Tongue (tissue), 3 donors: ENCODE measurements at places on chromosomes 16 and 17. TPM values are rescaled to one million over a fixed set of nuclear protein-coding genes. Genes with fewer than 3 reads are reported as not detected.

DNA sequence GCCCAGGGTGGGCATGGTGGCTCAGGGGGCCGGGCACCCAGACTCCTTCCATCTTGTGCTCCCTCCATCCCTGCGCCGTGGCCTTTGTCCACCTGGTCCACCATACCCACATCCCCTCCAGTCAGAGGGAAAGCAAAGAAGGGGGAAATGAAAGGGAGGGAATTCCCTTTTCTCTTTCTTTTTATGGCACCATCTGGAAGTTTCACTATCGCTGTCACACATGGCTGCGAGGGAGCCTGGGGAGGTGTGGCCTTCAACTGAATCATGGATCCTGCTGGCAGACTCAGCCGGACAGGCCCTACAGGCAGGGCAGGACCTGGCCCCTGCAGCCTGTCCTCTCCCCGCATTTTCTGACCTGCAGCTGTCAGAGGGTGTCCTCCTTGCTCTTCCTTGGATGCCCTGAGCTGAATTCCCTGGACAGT, 6.2 kb downstream of the SLC12A3 start:
- no peak for DNase-seq

DNA sequence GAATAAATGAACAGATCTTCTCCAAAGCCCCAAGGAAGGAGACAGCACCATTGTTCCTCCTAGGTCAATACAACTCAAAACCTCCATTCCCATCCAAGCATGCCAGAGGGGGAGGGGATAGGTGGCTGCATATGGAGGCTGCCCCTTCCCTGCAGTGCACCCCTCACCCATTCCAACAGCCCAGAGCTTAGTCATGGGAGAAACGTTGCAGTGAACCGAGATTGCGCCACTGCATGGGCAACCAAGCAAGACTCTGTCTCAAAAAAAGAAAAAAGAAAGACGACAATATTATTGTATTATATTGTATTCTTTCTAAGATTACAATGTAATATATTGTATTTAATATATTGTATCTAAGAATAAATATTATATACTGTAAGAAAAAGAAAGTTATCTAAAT, 36.4 kb upstream of the CD300E start:
- DNase-seq: no peak

DNA sequence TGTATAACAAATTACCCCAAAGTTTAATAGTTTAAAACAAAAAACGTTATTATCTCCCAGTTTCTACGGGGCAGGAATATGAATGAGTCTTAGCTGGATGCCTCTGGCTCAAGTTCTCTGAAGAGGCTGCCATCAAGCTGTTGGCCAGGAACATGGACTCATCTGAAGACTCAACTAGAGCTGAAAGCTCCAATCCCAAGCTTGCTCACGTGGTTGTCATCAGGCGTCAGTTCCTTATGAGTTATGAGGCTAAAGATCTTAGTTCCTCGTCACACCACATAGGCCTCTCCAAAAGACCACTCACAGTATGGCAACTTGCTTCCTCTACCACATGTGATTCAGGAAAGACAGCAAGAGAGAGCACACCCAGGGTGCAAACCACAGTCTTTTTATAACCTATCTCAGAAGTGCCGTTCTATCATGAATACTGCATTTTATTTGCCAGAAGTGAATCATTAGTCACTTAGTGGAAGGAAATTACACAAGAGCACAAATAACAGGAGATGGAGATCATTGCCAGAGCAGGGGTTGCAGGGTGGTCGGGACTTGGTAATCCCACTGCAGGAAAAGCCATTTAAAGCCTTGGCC, 48.7 kb upstream of the NLK start:
- no peak for DNase-seq

DNA sequence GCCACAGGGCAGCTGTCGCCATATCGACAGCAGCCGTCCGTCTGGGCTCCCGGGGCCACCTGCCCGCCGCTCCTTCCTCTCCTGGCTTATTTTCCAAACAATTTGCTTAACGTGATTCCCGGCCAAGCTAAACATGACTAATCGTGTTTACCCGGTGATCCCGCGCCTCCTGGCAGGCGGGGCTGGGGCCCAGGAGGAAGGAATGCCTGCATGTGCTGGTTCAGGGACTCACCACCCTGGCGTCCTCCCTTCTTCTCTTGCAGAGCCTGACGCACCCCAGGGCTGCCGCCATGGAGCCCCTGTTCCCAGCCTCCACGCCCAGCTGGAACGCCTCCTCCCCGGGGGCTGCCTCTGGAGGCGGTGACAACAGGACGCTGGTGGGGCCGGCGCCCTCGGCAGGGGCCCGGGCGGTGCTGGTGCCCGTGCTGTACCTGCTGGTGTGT, 6.1 kb downstream of the SSTR5 start:
- DNase-seq: peak; percentile 81

DNA sequence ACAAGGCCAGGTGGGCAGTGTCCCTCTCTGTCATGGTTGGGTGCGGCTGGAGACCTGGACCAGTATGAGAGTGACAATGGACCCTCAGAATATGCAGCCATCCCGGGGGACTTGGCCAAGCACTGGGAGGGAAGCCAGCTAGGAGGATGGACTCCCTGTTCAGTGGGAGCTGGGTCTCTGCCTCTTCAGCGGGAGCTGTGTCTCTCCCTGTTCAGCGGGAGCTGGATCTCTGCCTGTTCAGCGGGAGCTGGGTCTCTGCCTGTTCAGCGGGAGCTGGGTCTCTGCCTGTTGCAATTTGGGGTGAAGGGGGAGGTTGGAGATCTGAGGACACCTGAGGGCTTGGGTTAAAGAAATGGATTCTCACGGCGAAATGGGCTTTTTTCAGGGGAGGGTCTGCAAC, 3.8 kb upstream of the PRSS33 start:
- DNase-seq: no peak

GRCh38 chr17:32007463-32008298, 498 bp downstream of the LRRC37B start:
- peak; percentile 57 for DNase-seq

DNA sequence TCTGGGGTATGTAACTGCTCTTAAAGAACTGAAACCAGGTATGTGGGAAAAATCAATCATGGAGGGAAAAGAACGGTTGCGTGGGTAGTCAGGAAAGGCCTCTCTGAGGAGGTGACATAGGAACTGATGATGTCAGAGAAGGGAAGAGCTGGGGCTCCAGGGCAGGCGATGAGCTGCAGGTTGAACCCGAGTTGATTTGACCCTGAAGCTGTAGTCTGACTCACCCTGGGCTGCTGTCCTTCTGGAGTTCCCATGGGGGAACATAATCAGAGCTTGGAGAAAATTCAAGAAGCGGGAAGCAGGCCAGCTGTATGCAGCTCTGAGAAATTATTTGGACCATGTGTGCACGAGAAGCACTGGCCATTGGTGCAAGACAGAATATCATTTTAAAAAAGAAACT, 16.7 kb downstream of the SLC6A2 start:
- DNase-seq: peak; percentile 63

DNA sequence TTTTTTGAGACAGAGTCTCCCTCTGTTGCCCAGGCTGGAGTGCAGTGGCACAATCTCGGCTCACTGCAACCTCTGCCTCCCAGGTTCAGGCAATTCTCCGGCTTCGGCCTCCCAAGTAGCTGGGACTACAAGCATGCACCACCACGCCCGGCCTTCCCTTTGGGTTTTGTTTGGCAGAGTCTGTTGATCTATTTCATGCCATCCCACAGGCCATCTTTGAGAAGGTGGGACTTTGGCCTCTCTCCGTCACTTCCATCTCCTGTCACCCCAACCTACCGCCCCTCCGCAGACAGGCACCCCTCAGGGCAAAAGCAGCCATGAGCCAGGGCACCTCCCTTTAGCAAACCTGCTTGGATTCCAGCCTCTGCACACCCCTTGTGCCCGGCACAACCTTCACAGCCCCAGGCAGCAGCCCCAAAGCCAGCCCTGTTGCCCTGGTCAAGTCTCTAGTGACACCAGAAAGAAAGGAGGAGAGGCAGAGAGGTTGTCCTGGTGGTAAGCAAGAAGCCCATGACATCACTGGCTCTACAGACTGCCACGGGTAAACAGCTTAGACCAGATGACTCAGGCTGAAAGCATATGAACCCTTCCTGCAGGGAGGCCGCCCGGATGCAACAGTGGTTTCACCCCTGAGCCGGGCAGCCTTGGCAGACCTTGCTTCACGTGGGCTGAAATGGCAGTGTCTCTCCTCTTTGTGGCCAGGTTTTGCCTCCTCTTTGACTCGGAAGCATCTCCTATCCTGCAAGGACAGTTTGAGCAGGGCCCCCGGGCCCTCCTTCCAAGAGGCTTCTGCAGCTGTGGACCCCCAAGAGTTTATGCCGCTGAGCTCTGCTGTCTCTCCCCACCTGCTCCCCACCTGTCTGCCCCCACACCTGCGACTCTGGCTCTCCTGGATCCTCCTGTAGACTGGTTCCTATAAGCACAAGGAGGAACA, 8.1 kb upstream of the TIMP2 start:
- peak; percentile 51 for DNase-seq

DNA sequence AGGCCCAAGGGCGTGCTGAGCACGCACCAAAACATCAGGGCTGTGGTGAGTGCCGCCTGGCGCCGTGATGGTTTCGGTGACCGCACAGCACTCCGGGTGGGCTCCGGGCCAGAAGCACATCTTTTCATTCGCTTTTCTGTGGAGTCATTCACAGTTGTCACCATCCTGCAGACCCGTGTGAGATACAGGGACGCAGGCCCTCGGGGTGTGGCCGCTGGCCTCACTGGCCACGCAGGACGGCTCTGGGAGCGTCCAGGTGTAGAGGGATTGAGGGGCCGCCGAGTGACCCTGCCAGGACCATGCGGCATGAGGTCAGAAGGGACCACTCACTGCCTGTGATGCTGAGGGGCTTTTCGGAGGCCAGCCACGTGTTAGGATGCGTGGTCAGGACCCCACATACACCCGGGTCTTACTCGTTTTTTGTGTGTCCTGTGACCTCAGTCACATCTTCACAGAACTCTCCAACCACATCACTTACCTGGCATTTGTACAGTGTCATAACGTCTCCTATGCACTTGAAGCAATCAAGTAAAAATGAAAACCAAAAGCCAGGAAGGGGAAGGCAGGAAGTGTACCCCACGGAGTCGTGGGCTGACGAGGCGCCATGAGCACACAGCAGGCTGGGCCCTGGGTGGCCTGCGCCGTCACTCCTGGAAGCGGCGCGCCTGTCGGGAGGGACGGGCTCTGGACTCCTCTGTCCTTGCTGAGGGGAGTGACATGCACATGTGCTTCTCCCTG, 7.8 kb downstream of the ACSF3 start:
- DNase-seq: no peak

GRCh38 chr17:74995847-74996246, 8.4 kb downstream of the CDR2L start:
- DNase-seq: no peak

GRCh38 chr16:55447231-55447630, 31.8 kb upstream of the MMP2 start:
- no peak for DNase-seq

DNA sequence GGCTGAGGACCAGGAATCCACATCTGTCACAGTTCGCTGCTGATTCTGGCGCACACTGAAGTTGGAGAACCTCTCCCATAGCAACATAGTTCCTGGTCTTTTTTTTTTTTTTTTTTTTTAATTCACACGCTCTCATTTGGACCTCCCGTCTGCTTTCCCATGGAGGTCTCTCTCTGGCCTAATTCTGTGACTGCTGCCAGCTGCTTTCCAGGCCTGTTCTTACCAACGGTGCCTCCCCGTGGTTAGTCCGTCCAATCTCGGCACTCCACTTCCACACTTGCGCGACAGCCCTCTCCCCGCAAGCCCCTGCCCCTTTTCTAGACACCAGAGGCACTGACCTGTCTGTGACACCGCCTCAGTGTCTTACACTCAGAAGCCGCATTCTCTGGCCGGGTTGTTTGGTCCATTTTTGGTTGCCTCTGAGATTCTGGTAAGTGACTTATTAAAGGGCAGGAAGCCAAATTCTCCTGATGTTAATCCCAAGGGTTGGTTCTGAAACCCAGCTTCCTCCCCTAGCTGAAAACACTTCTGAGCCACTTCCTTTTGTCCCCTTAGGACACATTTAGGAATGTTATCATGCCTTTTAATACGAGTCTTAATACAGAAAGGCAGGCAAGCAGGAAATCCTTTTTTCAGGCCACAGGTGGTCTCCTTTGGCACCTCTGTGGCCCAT, 1.1 kb upstream of the AKTIP start:
- DNase-seq: no peak

DNA sequence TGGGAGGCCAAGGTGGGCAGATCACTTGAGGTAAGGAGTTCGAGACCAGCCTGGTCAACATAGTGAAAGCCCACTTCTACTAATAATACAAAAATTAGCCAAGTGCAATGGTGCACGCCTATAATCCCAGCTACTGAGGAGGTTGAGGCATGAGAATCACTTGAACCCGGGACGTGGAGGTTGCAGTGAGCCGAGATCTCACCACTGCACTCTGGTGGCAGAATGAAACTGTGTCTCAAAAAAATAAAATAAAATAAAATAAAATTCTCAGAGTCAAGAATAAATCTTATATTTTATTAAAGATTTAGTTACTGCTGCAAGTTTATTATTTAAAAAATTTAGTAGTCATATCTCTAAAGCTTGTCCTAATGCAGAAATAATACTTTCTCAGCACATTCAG, 29.7 kb downstream of the ARL4D start:
- DNase-seq: no peak

DNA sequence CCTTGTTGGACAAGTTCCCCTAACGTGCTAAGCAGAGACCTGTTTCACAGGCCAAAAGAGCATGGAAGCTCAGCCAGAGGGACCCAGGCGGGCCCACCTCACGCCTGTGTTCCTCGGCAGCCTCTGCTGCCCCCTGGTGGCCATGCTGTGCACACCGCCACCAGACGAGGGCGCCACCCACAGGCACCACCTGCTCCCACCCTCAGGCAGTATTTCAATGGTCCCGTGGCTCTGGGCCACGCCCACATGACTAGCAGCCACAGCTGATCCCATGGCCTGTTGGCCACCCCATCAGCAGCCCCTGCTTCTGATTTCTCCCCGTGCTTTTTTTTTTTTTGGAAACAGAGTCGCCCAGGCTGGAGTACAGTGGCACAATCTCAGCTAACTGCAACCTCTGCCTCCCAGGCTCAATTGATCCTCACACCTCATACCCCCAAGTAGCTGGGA, 18.9 kb downstream of the MPG start:
- peak; percentile 88 for DNase-seq

- DNase-seq: no peak
Observed at GRCh38 chr16:19892902-19893301, 8.3 kb upstream of the GPRC5B start.

- DNase-seq: peak; percentile 83
Observed at GRCh38 chr16:83420206-83420760, 387.5 kb upstream of the HSBP1 start.

GRCh38 chr17:42017866-42018200, 594 bp upstream of the DNAJC7 start:
- no peak for DNase-seq

- DNase-seq: no peak
Observed at GRCh38 chr17:28413804-28414203, 7.8 kb upstream of the SLC46A1 start.

Gene ALKBH5
- 124 TPM for total RNA-seq

Gene MT1A
- not detected for total RNA-seq

Gene GPATCH8
- total RNA-seq: 47.1 TPM

Gene LIMD2
- 9.9 TPM for total RNA-seq

Gene TRAP1
- total RNA-seq: 136 TPM

Gene COL1A1
- total RNA-seq: 3,144 TPM

Gene PHKG2
- total RNA-seq: 9.3 TPM
